ENCODE measurements at places on chromosomes 3 and 15.
A peak's percentile ranks its signal among the peaks of the same experiment; 100 is the strongest.

- DNase-seq, result no peak
These were observed 105.8 kb upstream of the UNC13C start for GRCh38 chr15:53872410-53872809.

DNA sequence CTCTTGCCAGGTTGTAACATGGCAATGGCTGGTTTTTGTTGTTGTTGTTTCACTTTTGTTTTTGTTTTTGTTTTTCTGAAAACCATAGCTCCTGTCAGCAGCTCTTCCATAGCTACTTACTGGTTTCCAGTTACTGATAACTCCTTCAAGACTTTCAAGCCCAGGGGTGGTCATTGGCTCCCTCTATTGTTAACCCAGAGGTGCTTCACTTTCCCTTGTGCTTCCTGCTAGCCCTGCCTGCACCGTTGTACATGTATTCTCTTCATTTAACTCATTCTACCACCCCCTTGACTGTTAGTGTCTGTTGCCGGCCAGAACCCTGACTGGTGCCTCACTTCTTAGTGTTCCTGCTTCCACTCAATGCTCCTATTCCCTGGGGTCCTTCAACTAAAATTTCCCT, 4.2 kb upstream of the TRAT1 start:
- no peak for DNase-seq

DNA sequence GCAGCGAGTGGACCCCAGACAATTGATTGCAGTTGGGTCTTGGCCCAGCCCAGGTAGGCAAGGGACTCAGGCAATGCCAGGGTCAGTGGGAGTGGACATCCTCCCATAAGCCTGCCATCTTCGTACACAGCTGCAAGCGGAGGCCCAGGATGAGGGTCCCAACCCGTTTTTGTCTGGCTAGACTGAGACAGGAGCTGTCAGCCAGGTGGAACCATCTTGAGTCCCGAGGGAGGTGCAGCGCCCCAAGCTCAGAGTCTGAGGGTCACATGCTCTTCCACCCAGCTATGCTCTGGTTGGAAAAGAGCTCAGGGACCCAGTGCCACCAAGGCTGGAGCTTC, 22.6 kb upstream of the IP6K2 start:
- no peak for DNase-seq

GRCh38 chr3:14431452-14431916, 29.1 kb downstream of the SLC6A6 start:
- DNase-seq, result no peak

DNA sequence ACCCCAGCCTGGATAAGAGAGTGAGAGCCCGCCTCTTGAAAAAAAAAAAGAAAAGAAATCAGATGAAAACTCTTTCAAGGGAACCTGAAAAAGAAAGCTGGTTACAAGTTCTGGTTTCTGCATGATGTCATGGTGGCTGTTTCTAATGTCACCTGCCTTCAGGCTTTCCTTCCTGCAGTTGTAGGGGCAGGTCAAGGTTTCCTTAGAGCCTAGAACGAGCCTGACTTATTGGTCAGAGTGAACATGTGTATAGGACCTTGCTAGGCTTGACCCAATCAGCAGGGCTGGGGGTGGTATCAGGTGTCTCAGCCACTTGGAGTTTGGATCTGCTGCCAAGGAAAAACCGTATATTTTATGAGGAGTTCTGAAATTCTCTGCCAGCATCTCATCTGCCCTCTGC, 3.8 kb downstream of the IVD start:
- no peak for DNase-seq

GRCh38 chr3:139248593-139249255, 95.1 kb upstream of the MRPS22 start:
- DNase-seq, result no peak

DNA sequence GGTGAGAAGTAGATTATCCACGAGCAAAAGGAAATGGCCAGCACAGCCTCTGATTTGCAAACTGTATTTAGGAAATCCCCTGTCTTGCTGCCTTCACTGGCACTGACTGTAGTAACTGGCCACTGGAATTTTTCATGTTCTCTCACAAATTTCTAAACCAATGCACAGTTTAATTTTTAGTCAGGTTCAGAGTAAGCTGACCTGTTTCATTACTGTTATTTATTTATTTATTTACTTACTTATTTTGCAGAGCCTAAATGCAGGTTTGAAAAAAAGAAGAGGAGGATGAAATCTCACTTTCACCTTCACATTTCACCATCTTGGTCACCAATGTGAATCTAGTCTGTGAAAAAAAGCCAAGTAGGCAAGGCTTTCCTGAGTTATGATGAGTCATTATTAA, 291.0 kb downstream of the PLOD2 start:
- DNase-seq, result no peak

DNA sequence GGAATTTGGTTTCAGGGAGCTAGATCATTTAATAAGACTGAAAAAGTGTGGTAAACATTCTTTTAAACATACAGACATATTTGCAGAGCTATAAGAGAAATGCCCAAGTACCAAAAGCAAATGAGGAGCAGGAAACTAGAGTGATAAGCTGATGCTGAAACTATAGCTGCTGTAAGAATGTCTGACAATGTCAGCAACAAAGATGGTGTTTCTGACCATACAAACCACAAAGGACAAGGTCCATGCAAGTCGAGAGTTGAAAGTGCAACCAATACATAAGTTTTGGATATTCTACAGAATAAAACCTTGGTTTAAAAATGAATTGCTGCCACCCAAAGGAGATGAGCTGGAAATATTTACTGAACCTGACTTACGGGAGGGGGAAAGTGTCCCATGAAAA, 610.2 kb downstream of the TBL1XR1 start:
- no peak for DNase-seq

DNA sequence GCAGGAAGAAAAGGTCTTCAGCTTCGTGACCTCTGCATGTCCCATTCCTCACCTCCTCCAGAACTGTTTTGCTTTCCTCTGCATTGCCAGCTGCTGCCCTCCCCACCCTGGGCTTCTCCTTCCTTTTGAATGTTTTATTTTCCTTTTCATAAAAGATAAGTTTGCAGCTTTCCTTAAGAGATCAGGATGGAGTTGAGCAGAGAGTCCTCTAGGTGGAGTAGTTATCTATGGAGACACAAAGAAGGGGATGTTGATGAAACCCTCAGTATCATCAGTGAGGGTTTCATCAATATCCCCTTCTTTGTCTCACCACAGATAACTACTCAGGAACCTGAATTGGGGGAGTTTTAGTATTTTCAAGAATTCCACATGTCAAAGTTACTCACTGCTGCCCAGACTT, 19.0 kb upstream of the SLC25A36 start:
- DNase-seq, result no peak

DNA sequence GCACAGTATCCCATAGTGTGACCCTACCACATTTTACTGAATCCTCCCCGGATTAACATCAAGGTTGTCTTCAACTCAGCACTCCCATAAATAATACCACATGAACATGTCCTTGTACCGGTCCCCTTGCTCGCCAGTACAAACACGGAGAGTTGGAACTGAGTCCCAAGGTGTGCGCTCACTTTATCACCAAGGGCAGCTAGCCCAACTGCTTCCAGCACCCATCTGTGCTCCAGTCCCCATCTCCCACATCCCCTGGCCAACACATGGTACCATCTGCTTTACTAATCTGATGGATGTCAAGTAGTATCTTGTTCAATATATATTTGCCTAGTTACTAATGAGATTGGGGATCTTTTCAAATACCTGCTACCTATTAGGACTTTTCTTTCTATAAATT, 64.7 kb downstream of the ISG20 start:
- DNase-seq, result no peak

GRCh38 chr3:41751597-41751996, 210.3 kb downstream of the ULK4 start:
- no peak for DNase-seq

GRCh38 chr3:71441925-71442651, 141.4 kb downstream of the FOXP1 start:
- no peak for DNase-seq

DNA sequence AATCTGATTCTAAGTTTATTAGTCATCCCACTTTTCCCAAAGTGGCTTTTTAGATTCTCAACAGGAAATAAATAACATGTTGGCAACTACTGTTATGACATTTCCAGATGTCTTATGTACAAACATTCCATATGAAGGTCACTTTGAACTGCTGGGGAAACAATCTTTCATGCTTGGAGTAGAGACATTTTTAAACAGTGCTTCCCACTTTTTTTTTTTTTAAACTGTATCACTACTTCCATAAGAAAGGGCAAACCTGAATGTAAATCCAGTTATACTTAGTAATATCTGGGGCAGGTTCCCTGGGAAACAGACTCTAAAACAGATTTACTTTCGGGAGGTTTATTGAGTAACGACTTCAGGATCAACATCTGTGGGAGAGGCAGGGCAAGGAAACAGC, 473.8 kb downstream of the TAFA4 start:
- DNase-seq, result no peak

DNA sequence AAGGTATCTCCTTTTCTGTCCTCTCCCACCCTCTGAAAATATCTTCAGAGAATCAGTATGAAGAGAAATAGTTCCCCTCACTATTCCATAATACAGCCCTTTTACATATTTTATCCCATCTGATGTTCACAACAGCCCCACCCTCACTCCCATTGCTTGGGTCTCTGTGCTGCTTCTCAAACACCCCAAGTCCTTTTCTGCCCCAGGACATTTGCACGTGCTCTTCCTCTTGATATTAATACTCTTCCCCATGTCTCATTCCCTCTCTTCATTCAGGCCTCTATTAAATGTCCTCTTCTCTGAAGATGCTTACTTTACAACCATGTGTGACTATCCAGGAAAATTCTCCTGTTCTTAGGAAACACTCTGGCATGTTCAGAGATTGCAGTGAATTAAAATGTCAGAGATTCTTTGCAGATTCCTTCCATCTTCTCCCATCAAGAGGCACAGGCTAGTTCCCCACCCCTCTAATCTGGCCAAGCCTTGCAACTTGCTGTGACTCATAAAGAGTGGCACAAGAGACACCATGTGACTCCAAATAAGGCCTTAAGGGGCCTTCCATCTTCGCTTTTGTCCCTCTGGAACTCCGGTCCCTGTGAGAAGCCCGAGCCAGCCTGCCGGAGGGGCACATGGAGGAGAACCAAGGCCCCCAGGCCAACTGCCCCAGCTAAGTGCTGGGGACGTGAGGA, 128.5 kb downstream of the CHSY1 start:
- DNase-seq, result no peak

DNA sequence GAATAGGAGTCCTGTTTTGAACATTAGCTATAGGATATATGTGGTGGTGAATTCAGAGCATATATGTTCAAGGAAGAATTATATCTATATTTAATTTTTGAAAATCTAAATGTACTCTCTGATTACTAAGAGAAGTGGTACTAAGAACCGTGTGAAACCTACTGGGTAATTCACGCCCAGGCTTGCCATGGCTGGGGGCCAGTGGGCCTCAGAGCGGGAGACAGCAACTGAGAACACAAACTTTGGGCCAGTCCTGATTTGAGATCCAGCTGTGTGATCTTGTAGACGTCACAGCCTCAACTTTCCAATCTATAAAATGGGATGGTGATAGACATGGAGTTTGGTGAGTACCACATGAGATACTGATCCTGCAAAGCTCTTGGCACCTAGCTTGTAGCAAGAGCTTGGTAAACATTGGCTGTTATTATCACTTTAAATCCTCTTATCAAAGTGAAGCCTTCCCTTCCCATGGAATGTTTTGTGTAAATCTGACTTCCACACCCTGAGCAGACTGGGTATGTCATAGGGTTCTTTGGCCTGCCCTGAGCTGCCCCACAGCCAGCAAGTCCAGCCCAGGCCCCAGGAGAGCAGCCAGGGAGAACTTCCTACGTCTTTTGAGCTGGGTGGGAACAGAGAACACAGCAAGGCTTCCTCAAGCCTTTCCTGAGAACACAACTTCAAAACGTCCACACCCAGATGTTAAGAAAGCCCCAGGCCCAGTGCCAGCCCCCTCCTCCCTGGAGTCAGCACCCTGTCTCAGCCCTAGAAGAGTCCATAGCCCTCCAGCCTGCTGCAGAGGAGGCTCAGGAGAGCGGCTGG, 8.2 kb upstream of the PAQR5 start:
- peak; percentile 73 for DNase-seq

- DNase-seq, result peak; percentile 29
These were observed 70.3 kb downstream of the CCNL1 start for GRCh38 chr3:157089455-157090221.

- no peak for DNase-seq
These were observed 42.0 kb downstream of the IFT57 start for GRCh38 chr3:108180194-108180593.

GRCh38 chr15:75227663-75228280, 26.1 kb downstream of the C15orf39 start:
- DNase-seq, result peak; percentile 6

DNA sequence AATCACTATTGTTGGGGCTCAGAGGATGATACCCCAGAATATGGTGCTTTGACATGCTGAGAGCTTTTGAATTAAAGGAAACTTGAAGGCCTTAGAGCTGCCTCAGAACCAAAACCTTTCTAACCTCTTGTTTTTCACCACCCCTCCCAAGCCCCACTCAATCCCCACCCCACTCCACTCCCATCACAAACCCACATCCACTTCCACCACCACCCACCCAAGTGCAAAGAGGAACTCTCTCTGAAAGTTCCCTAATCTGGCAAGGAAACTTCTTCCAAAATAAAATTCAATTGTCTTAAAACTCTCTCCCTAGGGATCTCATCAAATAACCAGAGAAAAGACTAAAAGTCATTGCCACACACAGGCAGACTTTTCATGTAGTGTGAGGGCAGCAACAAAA, 301.2 kb upstream of the ARHGEF26 start:
- DNase-seq, result no peak

GRCh38 chr3:12005951-12006625, 1.9 kb downstream of the SYN2 start:
- DNase-seq, result no peak

- DNase-seq, result no peak
These were observed 2.5 kb downstream of the MAP3K13 start for GRCh38 chr3:185365291-185366073.

- DNase-seq, result no peak
These were observed 43.8 kb downstream of the SPATA16 start for GRCh38 chr3:173096994-173097785.

DNA sequence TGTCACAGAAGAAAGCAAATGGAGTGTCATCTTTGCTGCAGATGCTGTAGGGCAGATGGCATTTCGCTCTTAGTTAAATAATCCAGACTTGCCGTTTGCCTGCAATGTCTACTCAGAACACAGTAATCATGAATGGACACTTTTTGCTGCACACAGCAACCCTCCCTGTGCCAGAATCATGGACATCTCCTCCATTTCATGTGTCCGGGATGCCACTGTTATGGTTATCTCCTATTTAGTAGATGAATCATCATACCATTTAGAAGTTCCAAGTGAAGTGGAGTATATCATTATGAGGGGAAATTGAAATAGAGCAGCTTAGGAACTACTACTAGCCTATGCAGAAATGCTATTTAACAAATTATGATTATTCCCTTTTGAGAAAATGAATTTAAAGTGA, 118.5 kb downstream of the DUT start:
- no peak for DNase-seq
